WTC11 (cell line): ENCODE measurements at places on chromosomes 5 and 9. TPM values are rescaled to one million over a fixed set of nuclear protein-coding genes. Genes with fewer than 3 reads are reported as not detected.

Gene FGF18
- 0.72 to 1.4 TPM (median 0.87 TPM) in 3 replicates for total RNA-seq

Gene DMGDH
- total RNA-seq: 0.21 to 0.37 TPM (median 0.35 TPM) in 3 replicates

Gene LCN9
- 1.4 to 2.6 TPM (median 1.7 TPM) in 3 replicates for total RNA-seq

DNA sequence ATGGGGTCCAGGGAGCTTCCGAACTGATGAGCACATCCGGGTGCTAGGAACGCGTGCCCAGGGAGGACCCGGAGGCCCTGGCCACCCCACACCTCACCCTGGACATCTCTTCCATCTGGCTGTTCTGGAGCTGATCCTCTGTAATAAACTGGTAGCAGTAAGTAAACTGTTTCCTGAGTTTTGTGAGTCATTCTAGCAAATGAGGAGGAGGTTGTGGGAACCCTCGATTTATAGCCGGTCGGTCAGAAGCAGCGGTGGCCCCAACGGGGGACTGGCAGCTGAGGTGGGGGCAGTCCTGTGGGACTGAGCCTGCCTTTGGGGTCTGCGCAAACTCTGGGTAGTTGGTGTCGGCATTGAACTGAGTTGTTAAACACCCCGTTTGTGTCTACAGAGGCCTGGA lies 15.4 kb upstream of the UBAC1 start:
- no peaks in the 10 kb centered on the region for H3K27me3 ChIP-seq
- no peak overlapping the region for H3K27ac ChIP-seq
- no peak overlapping the region for H3K4me3 ChIP-seq
- H3K36me3 ChIP-seq: no peaks in the 10 kb centered on the region
- H3K4me1 ChIP-seq: 0 out of 2 replicates have a peak, but pooled peaks cover 4% of the 10 kb centered on the region

GRCh38 chr9:26597542-26598149 lies 295.0 kb downstream of the CAAP1 start:
- H3K27me3 ChIP-seq: peaks cover 4% of the 10 kb centered on the region; the same call in 1 of the 2 replicates
- H3K36me3 ChIP-seq: peaks cover 4% of the 10 kb centered on the region; the same call in 1 of the 2 replicates
- no peak for DNase-seq
- H3K4me3 ChIP-seq: no peak overlapping the region
- H3K4me1 ChIP-seq: peaks cover 7% of the 10 kb centered on the region

Gene LCN12
- total RNA-seq: 1.9 to 4.7 TPM (median 3.4 TPM) in 3 replicates

DNA sequence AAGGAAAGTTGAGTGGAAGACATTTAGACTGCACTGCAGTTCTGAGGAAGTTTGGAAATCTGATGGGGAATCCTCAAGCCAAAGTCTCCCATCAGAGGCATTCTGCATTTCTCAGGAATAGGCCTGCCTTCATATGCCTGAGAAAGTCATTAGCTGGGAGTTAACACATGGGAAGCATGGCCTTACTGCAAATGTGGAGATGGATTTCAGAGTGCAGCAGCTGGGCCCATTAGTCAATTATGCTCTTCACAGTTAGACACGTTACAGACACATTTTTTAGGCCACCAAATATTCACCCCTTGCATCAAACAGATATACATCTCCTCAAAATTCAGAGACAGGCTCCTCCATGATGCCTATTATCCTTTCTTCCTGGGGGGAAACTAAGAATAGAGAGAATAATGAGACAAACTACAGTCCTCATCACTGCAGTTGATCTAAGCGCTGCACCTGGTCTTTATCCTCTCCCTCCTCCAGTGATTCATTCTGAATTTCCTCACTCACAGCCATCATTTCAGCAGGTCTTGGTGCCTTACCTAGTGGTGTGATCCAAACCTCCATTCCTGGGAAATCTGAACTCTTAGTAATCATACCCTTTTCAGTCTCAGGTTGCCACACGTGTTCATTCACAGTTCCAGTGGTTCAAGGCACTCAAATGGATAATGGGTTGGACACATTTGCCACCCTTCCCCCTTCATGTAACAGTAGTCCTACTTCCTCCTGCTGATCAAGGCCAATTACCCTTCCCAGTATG lies 47.9 kb upstream of the PPP2CA start:
- no peaks in the 10 kb centered on the region for H3K36me3 ChIP-seq
- H3K27ac ChIP-seq: no peak overlapping the region
- peaks cover 2% of the 10 kb centered on the region for H3K27me3 ChIP-seq
- H3K4me3 ChIP-seq: no peak overlapping the region
- peaks cover 13% of the 10 kb centered on the region for H3K4me1 ChIP-seq

DNA sequence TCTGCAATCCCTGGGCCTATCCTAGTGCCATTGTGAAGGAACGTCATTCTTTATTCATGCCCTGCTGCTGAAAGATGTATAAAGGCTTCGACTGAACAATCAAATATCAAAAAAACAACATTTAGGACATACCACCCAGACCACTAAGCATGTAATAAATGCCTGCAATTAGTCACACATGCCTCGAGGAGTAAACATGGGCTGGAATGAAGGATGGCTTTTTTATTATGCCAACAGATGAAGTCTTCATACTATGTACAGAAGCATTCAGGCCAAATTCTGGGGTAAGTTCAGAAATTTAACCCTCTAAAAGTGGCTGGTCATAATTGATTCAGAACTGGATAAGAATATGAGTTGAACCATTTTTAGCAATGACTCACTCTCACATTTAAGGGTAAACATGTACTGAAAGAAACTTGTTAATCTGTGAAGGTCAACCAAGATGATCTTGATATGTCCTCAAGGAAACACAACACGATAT lies 38.1 kb downstream of the FAM240B start:
- peaks cover 63% of the 10 kb centered on the region for H3K4me1 ChIP-seq
- no peaks in the 10 kb centered on the region for H3K36me3 ChIP-seq
- no peak overlapping the region for H3K4me3 ChIP-seq
- H3K27me3 ChIP-seq: no peaks in the 10 kb centered on the region; the same call in 1 of the 2 replicates
- DNase-seq: no peak

Gene PAEP
- total RNA-seq: not detected in 3 replicates

Gene TMEM250
- 39.4 to 41.0 TPM (median 39.5 TPM) in 3 replicates for total RNA-seq

DNA sequence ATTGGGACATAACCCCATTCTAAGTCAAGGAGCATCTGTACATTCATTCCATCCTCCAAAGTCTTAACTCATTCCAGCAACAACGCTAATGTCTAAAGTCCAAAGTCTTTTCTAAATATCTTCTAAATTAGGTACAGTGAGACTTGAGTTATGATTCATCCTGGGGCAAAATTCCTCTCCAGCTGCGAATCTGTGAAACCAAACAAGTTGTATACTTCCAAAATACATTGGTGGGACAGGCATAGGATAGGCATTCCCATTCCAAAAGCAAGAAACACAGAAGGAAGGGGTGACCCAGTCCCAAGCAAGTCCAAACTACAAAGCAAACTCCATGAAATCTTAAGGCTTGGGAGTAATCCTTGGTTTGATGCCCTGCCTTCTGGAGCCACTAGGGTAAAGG lies 97.6 kb upstream of the FANCC start:
- no peak for DNase-seq
- no peak overlapping the region for H3K4me3 ChIP-seq
- no peak overlapping the region for H3K27ac ChIP-seq
- no peaks in the 10 kb centered on the region for H3K27me3 ChIP-seq

Gene SLC25A2
- total RNA-seq: 0.24 TPM in 1 of 3 replicates, not detected in the others

DNA sequence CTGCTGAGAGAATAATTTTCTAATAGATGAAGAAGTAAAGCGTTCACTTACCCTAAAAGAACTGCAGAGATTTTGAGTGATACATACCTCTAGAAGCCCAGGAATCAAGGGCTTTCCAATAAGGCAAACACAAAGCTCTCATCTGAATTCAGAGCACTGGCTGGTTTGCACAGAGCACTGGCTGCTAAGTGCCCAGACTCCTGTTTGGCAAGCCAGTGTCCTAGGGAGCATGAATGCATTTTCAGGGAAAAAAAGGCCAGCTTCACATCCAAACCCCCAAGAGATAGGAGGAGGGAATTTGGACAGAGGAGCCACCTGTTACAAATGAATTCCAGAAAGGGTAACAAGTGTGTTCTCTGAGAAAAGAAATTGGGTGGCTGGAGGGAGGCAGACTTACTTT lies 65.3 kb downstream of the ARSB start:
- H3K4me3 ChIP-seq: no peak overlapping the region
- no peaks in the 10 kb centered on the region for H3K36me3 ChIP-seq
- no peaks in the 10 kb centered on the region for H3K27me3 ChIP-seq
- no peak for DNase-seq
- peaks cover 6% of the 10 kb centered on the region; the same call in 1 of the 2 replicates for H3K4me1 ChIP-seq

Gene CORO2A
- 32.5 to 37.0 TPM (median 35.9 TPM) in 3 replicates for total RNA-seq

- H3K36me3 ChIP-seq: no peaks in the 10 kb centered on the region
- peak; percentile 35 for DNase-seq
- peak overlapping the region; percentile 91 for H3K4me3 ChIP-seq
- H3K4me1 ChIP-seq: peaks cover 41% of the 10 kb centered on the region
- H3K27me3 ChIP-seq: no peaks in the 10 kb centered on the region
Measured at GRCh38 chr5:123512611-123513461, 859 bp downstream of the CSNK1G3 start.

DNA sequence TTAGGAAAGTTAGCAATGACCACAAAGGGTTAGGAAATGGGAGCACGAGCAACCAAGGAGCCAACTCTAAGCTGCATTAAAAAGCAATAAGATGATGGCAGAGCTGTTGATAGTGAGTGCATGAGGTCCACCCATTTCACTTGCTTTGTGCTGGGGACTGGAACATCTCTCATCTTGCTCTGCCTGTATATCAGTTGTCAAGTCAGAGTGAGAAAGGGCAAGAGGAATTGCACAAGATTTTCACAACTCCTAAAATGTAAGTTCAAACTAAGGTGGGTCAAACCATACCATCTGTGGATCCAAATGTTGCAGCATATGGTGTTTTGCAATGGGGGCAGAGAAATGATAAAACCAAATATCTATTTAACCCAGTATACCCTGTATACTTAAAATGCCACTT lies 2.8 kb upstream of the ESM1 start:
- H3K27ac ChIP-seq: no peak overlapping the region
- peaks cover 69% of the 10 kb centered on the region for H3K27me3 ChIP-seq
- no peak for DNase-seq
- H3K36me3 ChIP-seq: no peaks in the 10 kb centered on the region
- H3K4me3 ChIP-seq: no peak overlapping the region

DNA sequence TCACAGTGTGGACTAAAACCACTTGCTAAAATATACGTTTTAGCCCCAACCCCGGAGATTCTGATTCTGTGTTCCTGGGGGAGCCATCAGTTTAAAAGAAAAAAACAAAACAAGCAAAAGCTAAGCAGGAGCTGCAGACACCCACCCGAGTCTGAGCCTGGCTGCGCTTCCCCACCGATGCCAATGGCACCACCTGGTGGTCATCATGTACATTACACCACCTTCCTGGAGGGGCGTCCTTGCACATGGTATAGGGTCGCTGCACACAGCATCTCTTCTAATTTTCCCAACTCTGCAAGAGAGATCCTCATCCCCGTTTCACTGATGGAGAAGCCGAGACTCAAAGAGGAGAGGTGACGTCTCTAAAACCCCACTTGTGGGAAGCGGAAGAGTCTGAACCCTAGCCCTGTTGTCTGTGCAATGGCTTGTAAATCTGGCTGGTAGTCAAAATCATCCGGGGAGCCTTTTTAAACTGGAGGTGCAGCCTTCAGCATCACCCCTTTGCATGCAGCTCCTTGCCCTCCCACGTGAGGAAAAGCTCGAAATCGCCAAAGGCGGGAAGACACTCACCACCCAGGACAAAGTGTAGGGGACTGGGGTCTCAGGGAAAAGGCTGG lies 23.1 kb upstream of the CNOT6 start:
- H3K4me3 ChIP-seq: no peak overlapping the region
- no peak overlapping the region for H3K27ac ChIP-seq
- DNase-seq: peak; percentile 74
- peaks cover 8% of the 10 kb centered on the region for H3K4me1 ChIP-seq

Gene HTR4
- total RNA-seq: not detected in 3 replicates

Gene C5orf22
- total RNA-seq: 30.8 to 40.6 TPM (median 36.6 TPM) in 3 replicates

Gene RIC1
- 17.4 to 18.9 TPM (median 17.8 TPM) in 3 replicates for total RNA-seq

DNA sequence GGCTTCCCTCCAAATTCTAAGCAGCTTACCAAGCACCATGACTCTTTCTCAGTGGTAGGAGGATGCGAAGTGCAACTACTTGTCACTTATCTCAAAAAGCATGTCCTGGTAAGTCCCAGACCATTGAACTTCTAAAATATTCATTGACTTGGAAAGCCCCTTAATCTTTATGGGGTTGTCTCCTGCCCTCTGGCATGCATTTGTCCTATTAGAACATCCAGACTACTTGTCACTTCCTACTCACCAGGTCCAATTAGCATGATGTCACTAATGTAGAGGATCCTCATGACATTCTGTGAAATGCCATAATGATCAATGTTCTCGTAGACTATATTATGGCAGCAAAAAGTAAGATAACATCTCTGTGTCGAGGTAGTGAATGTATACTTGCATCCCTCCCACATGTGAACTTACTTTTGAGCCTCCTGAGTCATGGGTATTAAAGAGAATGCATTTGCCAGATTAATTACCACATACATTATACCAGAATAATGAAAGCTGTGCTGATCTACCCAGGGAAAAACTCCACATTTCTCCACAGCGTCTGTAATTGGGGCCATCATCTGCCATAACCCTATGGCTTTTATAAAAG lies 63.5 kb upstream of the RAD23B start:
- H3K4me1 ChIP-seq: peaks cover 9% of the 10 kb centered on the region
- no peaks in the 10 kb centered on the region for H3K27me3 ChIP-seq
- DNase-seq: no peak
- no peak overlapping the region for H3K27ac ChIP-seq
- no peak overlapping the region for H3K4me3 ChIP-seq
- H3K36me3 ChIP-seq: no peaks in the 10 kb centered on the region

- H3K27ac ChIP-seq: no peak overlapping the region
- peaks cover 17% of the 10 kb centered on the region for H3K4me1 ChIP-seq
- DNase-seq: peak; percentile 18
- H3K27me3 ChIP-seq: no peaks in the 10 kb centered on the region
Measured at GRCh38 chr5:151739395-151739794, 19.0 kb downstream of the ATOX1 start.

GRCh38 chr5:107518616-107519015 lies 152.1 kb downstream of the EFNA5 start:
- no peak overlapping the region for H3K27ac ChIP-seq
- no peak overlapping the region for H3K4me3 ChIP-seq
- H3K27me3 ChIP-seq: no peaks in the 10 kb centered on the region
- no peaks in the 10 kb centered on the region for H3K36me3 ChIP-seq
- no peak for DNase-seq
- H3K4me1 ChIP-seq: peaks cover 64% of the 10 kb centered on the region

Gene CKMT2
- 1.8 to 3.1 TPM (median 2.4 TPM) in 3 replicates for total RNA-seq

GRCh38 chr5:72951671-72952468 lies 4.0 kb upstream of the FCHO2 start:
- no peak overlapping the region for H3K4me3 ChIP-seq
- no peaks in the 10 kb centered on the region; the same call in 1 of the 2 replicates for H3K27me3 ChIP-seq
- H3K4me1 ChIP-seq: peaks cover 19% of the 10 kb centered on the region
- no peaks in the 10 kb centered on the region for H3K36me3 ChIP-seq
- H3K27ac ChIP-seq: no peak overlapping the region
- no peak for DNase-seq
